H7 (cell line): ENCODE measurements at places on chromosomes 3 and 15. TPM values are rescaled to one million over a fixed set of nuclear protein-coding genes. Genes with fewer than 3 reads are reported as not detected.

Gene TTBK2
- 4.2 and 6.5 TPM in 2 replicates for total RNA-seq

Gene LIPH
- total RNA-seq, result 0.21 TPM in 1 of 2 replicates, not detected in the other

Gene RBP2
- not detected in 2 replicates for total RNA-seq

Gene AGBL1
- total RNA-seq, result not detected in 2 replicates

Gene FAM81A
- total RNA-seq, result 0.07 and 0.21 TPM in 2 replicates

Gene ADAM10
- total RNA-seq, result 73.1 and 78.9 TPM in 2 replicates

Gene FGF7
- total RNA-seq, result not detected in 2 replicates

Gene EPHB1
- total RNA-seq, result 0.48 and 3.3 TPM in 2 replicates
